Fibroblast of lung (primary cell): ENCODE measurements at places on chromosomes 2 and 18. TPM values are rescaled to one million over a fixed set of nuclear protein-coding genes. Genes with fewer than 3 reads are reported as not detected.

GRCh38 chr2:237708491-237708890, 81.1 kb downstream of the LRRFIP1 start:
- no peak for DNase-seq

- no peak for DNase-seq
These were observed 8.3 kb downstream of the ARL5A start for GRCh38 chr2:151819920-151820319.

GRCh38 chr2:141767051-141767450, 363.8 kb downstream of the LRP1B start:
- peak; percentile 35 for DNase-seq

The FZD7 gene
- total RNA-seq = 24.7 and 39.1 TPM in 2 replicates

GRCh38 chr18:49961271-49961670, 147.9 kb upstream of the ACAA2 start:
- DNase-seq = no peak

The INPP5D gene
- total RNA-seq = 0.33 and 0.51 TPM in 2 replicates

- DNase-seq = no peak
These were observed 22.3 kb downstream of the QPCT start for GRCh38 chr2:37366773-37367172.

- no peak for DNase-seq
These were observed 598 bp upstream of the WBP1 start for GRCh38 chr2:74457549-74458131.

DNA sequence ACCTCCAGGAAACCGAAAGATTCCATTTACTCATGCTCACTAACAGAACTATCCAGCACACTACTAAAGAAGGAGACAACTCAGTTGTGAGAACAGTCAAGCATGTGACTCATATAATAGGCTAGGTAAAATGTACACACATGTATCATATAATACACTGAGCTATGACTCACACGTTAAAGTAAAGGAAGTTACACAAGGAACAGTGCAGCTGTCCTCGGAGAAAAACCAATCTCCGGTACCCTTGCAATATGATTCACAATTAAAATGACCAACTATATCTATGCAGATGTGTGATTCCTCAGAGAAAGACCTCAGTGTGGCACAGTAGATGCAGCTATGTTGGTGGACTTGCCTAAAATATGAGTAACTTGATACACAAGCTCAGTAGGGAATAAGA, 76.5 kb downstream of the STRN start:
- DNase-seq = peak; percentile 96

DNA sequence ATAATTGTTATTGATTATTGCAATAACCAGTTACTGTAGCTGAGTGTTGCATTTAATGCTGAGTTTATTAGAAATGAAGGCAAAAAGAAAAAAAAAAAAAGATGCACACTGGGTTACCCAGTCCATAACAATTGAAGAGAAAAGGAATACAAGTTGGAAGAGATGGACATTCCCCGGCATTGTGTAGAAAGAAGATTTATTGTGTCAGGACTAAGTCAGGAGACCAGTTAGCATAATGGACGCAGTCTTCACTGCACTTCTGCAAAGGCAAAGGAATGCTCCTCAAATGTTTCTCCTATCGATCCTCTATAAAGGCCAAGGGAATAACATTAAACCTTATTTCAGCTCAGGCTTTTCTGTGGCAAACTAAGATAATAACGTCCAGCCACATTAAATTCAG, 157.8 kb downstream of the INSIG2 start:
- no peak for DNase-seq
